ENCODE measurements at places on chromosomes 1 and 21. TPM values are rescaled to one million over a fixed set of nuclear protein-coding genes. Genes with fewer than 3 reads are reported as not detected.
A peak's percentile ranks its signal among the peaks of the same experiment; 100 is the strongest.

- DNase-seq = peak; percentile 76
Observed at GRCh38 chr1:114458237-114458777, 52.7 kb downstream of the TRIM33 start.

DNA sequence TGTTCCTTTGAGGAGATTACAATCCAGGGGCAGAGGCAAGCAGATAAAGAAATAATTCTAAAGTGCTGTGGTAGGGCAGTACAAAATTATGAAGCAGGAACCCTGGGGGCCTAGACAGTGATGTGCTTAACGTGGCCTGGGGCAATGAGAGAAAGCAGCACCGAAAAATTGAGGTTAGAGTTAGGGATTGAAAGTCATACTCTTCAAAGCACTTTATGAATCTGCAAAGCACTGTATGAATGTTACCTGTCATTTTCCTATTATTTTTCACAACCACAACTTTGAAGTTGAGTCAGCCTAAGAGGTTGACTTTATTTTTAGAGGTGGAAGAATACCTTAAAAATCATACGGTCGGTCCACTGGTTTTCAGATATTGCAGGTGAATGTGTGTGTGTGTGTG is 183.4 kb upstream of the NFIA start:
- DNase-seq = no peak

- DNase-seq = no peak
Observed at GRCh38 chr1:230851291-230851691, 17.0 kb downstream of the C1orf198 start.

The FCER1G gene
- 1.1 TPM for polyA plus RNA-seq

The SLC6A17 gene
- polyA plus RNA-seq = 0.02 TPM

GRCh38 chr1:204726478-204726877 is 40.9 kb upstream of the LRRN2 start:
- peak; percentile 3 for DNase-seq

DNA sequence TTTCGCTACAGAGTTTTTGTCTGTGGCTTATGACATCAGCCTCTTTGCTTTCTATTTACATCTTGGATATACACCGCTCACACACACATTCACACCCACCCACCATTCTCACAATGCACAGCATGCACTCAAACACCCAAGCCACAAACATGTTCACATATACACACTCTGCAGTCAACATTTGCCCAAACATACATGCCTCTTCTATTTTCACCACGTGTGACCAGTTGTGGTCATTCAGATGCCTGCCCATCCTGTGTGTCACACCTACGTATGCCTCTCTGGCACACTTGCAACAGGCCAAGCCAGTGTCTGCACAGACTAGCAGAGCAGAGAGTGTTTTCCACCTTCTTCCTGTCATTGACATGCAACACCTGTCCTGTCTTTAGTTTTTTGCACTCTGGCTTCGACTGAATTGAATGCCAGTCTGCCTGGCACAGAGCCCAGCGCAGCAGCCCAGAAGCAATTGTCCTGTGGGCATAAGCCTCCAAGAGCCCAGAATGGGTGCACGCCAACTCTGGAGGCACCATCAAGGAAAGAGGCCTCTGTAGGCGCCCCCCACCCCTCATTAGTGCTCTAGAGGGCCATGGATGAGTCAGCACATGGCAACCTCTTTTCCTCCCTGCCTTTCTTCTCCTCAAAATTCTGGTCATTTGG is 37.7 kb upstream of the LRRN2 start:
- DNase-seq = no peak

DNA sequence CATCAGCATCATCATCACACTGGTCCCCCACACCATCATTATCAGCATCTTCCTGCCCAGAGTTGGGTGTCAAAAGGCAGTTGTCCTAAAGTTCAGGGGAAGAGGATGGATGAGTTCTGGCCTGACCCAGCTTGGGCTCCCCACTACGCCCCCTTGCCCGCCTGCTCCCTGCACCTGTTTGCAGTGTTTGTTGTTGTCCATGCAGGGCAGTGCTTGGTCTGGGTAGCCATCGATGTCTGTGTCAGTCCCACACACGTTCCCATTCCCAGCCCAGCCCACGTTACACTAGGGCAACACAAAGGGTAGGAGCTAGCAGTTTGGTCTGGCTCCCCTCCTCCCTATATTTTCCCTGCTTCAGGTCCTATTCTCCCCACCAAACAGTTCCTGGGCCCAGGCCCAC is 6.8 kb downstream of the THBS3 start:
- no peak for DNase-seq

DNA sequence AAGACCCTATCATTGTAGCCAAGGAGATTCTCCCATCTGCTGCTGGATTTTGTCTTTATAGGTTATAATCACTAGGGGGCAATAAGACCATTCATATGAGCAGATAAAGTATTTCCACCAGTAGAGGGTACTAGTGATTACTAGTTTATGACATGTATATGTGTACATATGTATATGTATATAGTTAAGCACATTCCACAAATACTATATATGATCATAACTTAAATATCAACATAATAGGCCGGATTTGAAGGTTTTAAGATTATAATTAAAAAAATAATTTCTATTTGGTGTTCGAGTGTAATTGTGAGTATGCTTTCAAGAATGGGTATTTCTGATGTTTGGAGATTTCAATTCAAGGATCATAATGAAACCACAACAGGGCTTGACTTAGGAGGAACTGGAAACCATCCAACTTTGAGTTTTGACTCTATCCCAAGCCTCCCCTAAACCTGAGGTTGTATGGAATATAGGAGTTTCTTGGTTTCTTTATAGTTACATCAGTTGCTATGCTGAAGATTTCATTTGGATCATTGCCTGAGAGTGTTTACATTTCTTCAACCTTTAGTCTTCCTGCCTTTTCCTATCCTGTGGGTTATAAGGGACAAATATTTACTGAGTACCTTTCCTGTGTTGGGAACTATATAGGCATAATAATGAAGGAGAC is 16.9 kb downstream of the TCEANC2 start:
- DNase-seq = peak; percentile 69

The OR6N1 gene
- polyA plus RNA-seq = not detected

The ZNF436 gene
- polyA plus RNA-seq = 6.5 TPM

DNA sequence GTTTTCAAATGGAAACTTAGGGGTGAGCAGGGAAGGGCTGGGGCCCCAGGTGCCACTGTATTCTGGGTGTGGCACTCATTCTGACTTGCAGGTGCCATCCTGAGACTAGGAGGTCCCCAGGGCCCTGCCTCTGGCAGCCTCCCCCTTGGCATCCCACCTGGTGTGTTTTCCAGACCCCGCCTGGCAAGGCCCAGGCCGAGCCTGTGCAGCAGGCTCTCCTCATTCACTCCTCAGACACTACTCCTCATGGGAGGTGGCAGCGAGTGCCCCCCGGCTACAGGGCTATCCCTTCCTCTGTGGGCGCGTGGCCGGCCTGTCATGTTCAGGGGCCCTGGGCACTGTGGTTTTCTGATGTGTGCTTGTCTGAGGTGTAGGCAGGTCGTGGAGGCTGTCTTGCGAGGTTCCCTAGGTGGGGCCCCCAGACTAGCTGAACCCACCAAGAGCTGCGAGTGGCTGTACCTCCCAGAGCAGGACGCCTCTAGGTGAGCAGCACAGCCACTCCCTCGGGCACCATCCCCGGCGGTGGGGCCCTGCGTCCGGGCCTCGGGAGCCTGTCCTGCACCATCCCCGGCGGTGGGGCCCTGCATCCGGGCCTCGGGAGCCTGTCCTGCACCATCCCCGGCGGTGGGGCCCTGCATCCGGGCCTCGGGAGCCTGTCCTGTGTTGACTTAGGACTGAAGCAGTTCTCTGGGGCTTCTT is 13.2 kb downstream of the SLX9 start:
- DNase-seq = no peak

The ST6GALNAC5 gene
- not detected for polyA plus RNA-seq

GRCh38 chr1:233627376-233627775 is 13.5 kb downstream of the KCNK1 start:
- no peak for DNase-seq

The FCGR3B gene
- not detected for polyA plus RNA-seq

The MSTO1 gene
- 44.4 TPM for polyA plus RNA-seq

DNA sequence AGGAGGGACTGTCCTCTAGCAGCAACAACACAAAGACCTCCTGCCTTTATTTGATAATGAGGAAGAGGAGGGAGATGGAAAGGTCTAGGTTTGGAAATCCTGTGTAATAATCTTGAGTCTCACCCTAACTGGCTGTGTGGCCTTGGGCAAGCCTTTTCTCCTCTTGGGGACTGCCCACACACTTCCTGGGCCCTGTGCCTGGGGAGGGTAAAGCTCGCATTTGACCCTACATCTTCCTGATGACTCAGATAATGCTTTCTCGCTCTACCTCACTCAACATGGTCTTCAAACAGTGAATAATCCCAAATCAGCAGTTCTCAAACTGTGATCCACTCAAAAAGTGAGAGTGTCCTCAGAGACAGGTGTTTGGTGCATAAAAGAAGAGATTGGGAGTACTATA is 81.2 kb downstream of the VWA5B1 start:
- no peak for DNase-seq

The CR1L gene
- polyA plus RNA-seq = not detected

DNA sequence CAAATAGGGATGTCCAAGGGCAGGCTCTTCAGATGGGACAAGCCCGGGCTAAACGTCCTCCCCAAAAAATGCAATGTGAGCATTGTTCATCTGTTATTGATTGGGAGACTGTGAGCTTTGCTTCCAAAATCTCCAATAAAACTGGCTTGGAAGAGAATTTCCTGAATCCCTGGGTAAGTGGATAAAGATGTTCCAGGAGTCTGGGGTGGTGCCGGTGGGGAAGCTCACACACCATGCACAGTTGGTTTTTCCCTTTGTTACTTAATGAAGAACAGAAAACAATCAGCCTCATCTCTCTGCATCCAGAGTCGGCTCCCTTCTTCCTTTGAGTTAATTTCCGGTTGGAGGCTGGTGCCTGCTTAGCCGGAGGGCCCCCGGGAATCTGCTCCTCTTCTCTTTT is 72.1 kb upstream of the ZBTB40 start:
- DNase-seq = no peak

Measured in endothelial cell of umbilical vein (primary cell).